ENCODE measurements at places on chromosomes 5 and 9.
A peak's percentile ranks its signal among the peaks of the same experiment; 100 is the strongest.

DNA sequence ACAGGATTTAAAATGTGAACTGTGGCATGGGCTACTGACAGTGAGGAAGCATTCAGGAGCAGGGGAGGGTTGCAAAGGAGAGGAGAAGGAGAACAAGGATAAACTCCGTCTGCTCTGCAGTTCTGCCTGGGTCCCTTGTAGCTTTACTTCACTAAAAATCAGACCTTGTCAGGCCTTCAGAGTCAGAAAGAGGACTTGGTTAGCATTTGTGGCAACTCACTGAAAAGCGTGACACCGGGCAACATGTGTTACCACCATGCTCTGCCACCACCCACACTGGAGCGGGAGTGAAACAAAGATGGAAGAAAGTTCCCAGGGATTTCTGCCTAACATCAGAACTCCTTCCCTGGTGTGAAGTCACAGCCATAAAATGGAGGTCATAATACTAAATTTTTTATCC is 19.3 kb downstream of the FYB1 start:
- peak; percentile 60 for DNase-seq

- DNase-seq = no peak
Measured at GRCh38 chr5:10663489-10664179, 97.4 kb downstream of the DAP start.

- no peak for DNase-seq
Measured at GRCh38 chr9:93681269-93682154, 105.1 kb downstream of the PHF2 start.

DNA sequence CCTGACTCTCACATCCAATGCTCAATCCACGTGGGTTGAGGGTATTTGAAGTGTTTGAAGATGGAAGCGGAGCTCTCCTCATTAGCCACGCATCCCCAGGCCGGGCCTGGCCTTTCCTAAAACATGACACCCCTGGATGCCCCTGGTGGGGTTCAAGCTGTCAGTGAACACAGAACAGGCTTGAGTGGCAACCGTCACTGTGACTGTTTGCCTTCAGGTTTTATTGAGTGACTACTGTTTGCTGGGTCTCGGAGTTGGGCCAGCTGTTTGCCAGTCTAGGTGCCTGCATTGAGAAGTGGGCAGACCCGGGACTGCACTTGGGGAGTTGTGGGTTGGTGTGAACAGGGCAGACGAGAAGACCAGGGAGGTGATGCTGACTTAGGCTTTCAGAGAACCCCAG is 7.8 kb upstream of the OLFM1 start:
- DNase-seq = no peak

DNA sequence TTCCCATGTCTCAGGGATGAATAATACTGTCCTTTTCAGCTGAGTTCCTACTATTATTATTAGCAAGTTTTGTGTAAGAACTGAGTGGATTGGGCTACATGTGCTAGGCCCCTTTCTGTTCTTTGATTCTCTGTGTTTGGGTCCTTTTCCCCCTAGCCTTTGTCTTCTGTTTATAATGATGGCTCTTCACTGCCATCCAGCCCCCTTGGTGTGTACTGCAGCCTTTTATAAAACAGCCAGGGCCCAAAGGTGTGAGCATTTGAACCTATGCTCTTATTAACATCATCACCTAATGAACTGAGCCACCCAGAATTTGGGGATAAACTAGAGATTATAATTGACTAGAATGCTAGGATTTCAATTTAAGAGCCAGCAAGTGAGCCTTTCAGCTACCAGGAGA is 52.6 kb downstream of the PLAC8L1 start:
- no peak for DNase-seq

- no peak for DNase-seq
Measured at GRCh38 chr9:135962696-135963307, 1.6 kb upstream of the UBAC1 start.

Data from CD4-positive, alpha-beta T cell (primary cell).